ENCODE measurements at places on chromosomes 2 and 18.

DNA sequence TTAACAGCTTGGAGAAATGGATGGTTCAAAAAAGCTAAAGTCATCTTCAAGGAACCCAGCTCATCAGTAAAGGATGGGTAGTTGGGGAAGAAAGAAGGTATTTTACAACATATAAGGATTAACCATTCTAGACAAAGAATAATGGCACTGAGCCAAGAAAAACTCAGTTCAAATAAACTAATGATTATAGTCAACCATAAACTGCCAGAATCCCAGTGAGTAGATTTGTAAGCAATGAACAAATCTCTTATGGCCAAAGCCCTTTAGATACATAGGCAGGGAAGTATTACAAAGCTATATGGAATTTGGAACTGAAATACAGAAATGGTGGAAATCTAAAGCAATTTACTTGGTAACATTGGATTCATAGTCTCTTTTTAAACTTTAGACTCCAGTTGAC lies 92.4 kb upstream of the ZFP36L2 start:
- DNase-seq, result no peak

- DNase-seq, result no peak
These were observed 10.4 kb upstream of the NETO1 start for GRCh38 chr18:72878143-72878542.

GRCh38 chr18:76401498-76401897 lies 93.5 kb downstream of the ZNF516 start:
- DNase-seq, result no peak

GRCh38 chr2:191325651-191326365 lies 80.6 kb downstream of the MYO1B start:
- no peak for DNase-seq

DNA sequence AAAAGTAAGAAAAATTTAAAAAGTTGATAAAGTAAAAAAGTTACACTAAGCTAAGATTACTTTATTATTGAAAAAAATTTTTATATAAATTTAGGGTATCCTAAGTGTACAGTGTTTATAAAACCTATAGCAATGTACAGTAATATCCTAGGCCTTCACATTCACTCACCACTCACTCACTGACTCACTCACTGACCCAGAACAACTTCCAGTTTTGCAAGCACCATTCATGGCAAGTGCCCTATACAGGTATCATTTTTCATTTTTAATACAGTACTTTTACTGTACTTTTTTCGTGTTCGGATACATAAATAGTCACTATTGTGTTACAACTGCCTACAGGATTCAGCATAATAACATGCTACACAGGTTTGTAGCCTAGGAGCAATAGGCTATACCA lies 8.9 kb upstream of the THUMPD2 start:
- DNase-seq, result no peak

DNA sequence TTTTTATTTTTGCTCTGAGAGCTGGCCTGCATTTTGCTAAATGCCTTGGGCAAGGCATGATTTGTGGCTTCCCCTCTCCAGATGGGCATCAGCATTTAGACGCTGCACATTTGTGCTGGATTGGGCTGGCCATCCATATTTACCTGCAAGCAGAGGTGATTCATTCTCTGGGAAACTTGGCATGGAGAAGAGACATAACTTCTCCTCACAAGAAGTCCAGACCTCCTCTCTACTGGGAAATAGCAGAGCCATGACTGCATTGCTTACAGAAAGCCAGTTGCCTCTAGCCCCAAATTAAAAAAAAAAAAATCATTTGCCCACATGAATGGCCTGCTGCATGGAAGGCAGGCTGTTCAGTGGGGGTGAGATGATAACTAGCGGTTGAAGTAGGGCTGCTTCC lies 120.1 kb downstream of the ACTR3 start:
- DNase-seq, result no peak

- DNase-seq, result no peak
These were observed 134.1 kb upstream of the LRRTM1 start for GRCh38 chr2:80438686-80439085.

GRCh38 chr18:76490670-76491472 lies 4.2 kb downstream of the ZNF516 start:
- no peak for DNase-seq

DNA sequence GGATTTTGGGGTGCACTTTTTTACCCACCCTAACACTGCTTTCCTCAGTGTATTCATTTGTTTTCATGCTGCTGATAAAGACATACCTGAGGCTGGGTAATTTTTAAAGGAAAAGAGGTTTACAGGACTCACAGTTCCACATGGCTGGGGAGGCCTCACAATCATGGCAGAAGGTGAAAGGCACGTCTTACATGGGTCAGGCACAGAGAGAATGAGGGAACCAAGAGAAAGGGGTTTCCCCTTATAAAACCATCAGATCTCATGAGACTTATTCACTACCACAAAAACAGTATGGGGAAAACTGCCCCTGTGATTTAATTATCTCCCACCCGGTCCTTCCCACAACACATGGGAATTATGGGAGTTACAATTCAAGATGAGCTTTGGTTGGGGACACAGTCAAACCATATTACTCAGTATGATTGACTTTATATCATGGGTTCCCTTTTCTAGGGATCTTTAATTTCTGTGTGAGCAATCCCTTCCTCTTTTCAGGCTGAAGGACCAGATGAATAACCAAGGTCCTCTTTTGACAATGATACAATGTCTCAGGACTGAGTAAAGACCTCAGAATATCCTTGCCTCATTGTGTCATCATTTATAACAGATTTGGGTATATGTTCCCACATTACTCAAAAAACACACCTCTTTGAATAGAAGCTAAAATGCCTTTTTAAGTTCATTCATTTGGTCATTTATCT lies 100.1 kb upstream of the TRIB2 start:
- no peak for DNase-seq

- DNase-seq, result no peak
These were observed 650.5 kb upstream of the LINC00305 start for GRCh38 chr18:64799376-64799775.

Data from right atrium auricular region (tissue), 2 donors.